ENCODE measurements at places on chromosomes 1 and 21.

DNA sequence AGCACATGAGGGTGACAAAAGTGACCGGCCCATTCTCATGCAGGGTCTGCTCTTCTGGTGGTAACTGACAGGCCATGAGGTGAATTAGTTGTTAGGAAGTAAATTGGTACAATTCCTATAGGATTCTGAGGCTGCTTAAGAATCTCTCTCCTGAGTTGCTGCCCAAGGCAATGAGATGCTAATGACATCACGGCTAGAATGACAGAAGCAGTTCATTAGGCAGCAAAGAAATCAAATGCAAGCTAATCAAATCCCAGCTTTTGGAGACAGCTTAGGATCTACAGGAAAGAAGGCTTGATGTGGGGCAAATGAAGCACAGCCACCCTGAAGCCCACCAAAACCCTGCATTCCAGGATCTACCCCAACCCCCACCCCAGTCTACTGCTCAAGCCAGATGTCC is 265.2 kb downstream of the ASTN1 start:
- no peak for DNase-seq

DNA sequence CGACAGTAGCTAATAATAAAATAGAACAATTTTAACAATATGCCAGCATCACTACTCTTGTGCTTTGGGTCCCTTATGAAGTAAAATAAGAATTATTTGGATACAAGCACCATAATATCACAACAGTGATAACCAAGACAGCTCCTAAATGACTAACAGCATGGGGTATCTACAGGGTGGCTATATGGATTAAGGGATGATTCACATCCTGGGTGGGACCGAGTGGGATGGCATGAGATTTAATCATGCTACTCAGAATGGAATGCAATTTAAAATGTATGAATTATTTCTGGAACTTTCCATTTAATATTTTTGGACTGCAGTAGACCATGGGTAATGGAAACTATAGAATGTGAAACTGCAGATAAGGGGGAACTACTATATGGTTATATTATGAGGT is 28.1 kb upstream of the B3GALNT2 start:
- no peak for DNase-seq

- DNase-seq, result peak; percentile 26
These were observed 22.7 kb downstream of the PGM1 start for GRCh38 chr1:63615768-63616420.

- no peak for DNase-seq
These were observed 271.4 kb upstream of the NR5A2 start for GRCh38 chr1:199756066-199756465.

DNA sequence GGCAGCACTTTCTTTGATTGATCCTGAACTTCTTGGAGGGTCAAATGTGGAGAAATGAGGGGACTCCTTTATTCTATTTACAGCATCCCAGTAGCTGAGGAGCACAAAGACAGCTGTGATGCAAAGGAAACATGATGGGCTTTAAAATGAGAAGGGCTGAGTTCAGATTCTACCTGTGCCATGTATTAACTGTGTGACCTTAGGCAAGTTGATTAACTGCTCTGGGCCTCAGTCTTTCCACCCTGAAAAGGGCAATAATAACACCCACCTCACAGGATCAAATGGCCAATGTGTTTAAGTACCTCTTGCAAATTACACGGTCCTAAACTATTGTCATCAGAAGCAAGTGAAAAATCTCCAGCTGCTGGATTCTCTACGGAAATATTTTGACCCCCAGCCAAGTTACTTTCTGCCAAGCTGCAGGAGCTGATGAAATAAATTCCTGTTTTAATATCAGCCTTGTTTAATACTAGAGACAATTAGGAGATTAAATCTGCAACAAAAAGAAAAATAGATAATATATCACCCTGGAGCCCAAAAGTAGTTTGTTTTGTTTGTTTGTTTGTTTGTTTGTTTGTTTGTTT is 15.7 kb downstream of the TMEM81 start:
- no peak for DNase-seq

DNA sequence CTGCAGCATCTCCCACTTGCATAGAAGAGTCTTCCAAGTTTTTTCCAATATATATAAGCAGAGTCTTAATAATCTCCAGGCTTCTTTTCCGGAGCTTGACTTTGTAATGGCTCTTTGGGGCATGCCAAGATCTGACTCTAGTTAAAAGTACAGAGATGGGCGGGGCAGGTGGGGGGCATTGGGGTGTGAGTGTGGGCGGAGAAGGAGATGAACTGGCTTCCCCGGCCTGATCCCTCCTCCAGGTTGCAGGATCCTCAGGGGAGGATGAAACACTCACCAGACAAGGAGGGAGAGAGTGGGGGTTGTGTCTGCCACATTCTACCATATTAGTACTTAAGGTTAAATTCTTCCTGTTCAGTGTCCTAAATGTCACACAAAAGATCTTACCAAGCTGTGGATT is 23.0 kb downstream of the S100A10 start:
- no peak for DNase-seq

- peak; percentile 1 for DNase-seq
These were observed 551 bp downstream of the ZRANB2 start for GRCh38 chr1:71080230-71080738.

DNA sequence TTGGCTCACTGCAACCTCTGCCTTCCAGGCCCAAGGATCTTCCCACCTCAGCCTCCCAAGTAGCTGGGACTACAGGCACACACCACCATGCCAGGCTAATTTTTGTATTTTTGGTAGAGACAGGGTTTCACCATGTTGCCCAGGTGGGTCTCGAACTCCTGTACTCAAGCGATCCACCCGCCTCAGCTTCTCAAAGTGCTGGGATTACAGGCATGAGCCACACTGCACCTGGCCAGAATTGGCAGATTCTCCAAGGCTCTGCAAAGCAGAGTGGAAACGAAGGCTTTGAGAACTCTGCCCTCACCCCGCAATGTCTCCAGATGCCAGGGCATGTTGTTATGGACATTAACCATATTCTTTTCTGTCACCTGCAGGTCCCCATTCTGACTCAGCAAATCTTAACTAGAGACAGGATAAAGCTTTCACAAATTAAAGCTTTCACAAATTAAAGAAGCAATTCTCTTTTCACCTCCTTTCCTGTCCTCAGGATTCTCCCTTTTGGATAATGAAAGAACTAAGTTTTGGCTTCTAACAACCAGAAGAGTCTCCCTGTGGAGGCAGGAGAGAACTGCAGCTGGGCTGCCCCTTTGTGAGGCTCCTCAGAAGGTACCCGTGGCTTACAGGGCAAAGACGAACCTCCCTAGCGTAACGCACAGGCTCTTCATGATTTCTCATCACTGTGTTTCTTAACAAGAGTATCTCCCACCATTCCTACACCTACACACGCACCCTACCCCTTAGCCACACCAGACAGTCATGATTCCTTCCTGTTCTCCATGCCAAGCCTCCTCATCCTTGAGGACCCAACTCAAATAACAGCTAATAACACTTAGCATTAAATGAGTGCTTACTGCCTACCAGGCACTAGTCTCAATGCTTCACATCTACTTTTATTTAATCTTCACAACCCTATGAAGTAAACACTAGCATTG is 29.8 kb downstream of the GPA33 start:
- DNase-seq, result no peak

- no peak for DNase-seq
These were observed at the start of gene LRRC42 for GRCh38 chr1:53946252-53947171. Gene LRRC42 (plus strand): TSS chr1:53946350. CDS start chr1:53952000, 5,650 bp downstream.

DNA sequence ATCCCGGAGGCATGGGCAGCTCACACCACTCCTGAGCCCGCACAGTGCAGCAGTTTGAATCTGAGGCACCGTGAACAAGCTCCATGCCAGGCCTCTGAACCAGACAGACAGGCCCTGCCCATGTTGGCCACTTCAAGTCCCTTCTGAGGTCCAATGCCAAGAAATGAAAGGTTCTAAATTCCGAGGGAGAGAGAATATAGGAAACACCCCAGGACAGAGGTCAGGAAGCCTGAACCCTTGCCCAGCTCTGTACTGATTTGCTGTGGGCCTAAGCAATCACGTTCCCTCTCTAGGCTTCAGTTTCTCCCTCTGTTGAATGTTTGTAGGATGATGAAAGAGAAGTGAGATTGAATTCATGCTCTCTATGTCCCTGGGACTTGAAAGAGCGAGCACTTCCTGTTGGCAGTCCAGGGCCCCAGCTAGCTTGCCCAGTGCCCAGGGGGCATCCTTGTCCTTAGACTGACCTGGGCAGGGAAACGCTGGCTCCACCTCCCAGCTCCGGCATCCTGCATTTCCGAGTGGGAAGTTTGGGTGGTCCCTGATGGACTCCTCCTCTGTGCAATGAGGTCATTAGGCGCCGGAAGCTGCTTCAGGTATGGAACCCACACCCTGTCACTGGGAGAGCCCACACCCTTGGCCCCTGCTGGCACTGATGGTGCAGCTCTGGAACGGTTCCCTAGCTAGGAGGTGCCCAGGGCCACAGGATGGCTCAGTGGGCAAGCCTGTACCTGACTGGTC is 242.4 kb upstream of the TMEM51 start:
- no peak for DNase-seq

DNA sequence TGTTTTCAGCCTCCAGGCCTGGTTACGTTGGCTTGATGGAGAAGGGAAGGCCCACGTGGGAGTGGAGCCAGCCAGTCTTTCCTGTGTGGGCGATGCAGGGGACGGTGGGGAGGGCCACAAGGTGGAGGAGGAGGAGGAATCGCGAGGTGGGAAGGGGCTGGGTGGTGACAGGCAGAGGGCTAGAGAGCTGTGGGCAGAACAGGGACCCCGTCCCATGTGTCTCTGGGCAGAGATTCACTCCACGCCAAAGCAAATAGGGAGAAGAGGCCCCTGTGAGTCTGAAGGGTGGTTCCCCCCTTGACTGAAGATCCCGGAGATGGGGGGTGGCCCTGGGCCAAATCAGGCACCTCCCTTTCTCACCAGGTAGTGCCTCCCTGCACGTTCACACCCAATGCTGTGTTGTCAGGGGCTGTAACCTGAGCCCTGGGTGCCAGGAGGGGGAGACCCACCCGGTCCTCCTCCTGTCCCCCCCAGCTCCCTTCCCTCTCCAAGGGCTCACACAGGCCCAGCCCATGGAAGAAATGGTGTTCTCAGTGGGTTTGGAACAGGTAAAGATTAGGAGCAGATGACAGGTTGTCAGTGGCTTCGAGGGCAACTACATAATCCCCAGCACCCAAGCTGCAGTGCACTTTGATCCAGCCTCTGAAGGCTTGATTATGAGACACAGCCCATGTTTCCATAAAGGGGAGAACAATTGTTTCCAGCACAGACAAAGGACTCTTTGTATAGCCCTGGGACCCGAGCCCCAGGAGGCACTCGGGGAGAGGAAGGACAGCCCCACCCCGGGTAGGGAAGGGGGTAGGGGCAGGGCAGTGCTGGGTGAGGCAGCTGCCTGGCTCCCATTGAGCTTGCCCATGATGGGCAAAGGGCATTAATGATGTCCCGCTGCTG is 37.7 kb upstream of the GPR37L1 start:
- DNase-seq, result no peak

GRCh38 chr21:40640266-40640789 is 206.6 kb downstream of the DSCAM start:
- no peak for DNase-seq

- DNase-seq, result no peak
These were observed 6.6 kb upstream of the TMEM240 start for GRCh38 chr1:1547011-1547410.

GRCh38 chr21:28633839-28634555 is 358.7 kb downstream of the LTN1 start:
- no peak for DNase-seq

- no peak for DNase-seq
These were observed 30.2 kb upstream of the RGS8 start for GRCh38 chr1:182714546-182714945.

DNA sequence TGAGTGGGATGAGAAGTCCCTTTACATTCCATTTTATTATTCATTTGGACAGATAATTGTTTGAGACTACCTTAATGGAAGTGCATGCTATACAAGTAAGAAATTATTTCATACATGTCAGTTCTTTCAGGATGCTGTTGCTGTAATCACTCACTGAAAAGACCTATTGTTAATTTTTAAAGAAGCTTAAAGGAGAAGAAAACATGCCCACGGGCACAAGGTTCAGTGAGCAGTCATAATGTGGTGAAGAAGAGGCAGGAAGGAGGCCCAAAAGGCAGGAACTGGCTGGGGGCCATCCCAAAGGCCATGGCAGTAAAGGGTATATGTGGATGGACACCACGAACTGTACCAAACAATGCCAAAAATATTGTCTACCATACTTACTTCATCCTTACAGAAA is 206.0 kb downstream of the LYPLAL1 start:
- DNase-seq, result no peak

- no peak for DNase-seq
These were observed 75.8 kb upstream of the VTCN1 start for GRCh38 chr1:117286562-117286961.

- DNase-seq, result no peak
These were observed 8.5 kb downstream of the CCT8 start for GRCh38 chr21:29064850-29065481.

DNA sequence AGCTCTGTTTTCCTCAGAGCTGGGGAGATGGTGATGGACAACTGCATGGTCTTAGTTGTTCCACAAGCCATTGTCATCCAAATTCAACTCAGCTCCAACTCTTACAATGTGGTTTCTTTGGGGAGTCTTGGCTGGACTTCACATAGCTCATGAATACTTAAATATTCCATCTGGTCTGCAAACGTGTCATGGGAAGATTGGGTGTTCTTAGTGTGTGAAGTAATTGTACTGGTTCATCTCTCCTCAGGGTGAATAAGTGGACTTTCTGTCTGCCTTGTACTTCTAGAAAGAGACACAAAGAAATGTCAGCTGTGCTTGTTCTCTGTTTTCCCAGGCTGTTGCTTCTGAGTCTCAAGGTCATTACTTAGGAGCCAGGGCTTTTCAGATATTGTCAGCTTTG is 106.6 kb downstream of the VPS13D start:
- no peak for DNase-seq

DNA sequence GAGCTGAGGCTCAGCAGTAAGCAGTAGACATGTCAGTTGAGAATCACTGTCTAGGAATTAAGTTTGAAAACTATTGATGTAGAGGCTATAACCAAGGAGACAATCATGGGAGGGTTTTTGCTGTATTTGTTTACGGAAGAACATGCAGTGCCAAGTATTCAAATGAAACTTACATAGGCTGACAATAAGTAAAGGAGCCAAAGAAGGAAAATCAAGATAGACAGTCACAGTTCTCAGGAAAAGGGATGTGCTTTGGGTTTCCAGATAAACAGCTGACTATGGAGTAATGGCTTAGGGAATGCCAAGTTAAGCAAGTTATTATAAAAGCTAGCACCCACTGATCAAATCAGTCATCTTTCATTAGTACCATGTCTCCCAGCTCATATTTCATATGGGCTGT is 21.5 kb downstream of the GNG12 start:
- DNase-seq, result no peak

- no peak for DNase-seq
These were observed 82.9 kb upstream of the PUM1 start for GRCh38 chr1:31148409-31148808.

GRCh38 chr1:1788136-1788535 is 9.9 kb upstream of the NADK start:
- DNase-seq, result no peak

DNA sequence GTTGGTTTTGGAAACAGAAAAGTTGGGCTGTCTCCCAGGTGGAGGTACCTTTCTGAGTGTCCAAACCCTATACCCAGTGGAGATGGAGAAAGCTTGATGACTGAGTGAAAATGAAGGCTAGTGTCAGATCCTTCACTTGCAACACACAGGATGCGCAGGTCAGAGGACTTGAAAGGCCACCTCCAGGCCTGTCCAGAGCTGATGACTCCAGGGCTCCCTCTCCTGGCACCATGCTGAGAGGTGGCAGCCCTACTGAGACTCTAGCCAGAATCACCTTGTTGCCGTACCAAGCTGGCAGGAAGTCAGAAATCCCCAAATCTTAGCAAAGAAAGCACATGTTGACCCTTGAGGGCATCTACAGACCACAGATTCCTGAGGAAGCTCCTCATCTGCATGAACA is 16.4 kb downstream of the KNCN start:
- DNase-seq, result no peak
